HS-27A (cell line): ENCODE measurements at places on chromosomes 3 and 15.

DNA sequence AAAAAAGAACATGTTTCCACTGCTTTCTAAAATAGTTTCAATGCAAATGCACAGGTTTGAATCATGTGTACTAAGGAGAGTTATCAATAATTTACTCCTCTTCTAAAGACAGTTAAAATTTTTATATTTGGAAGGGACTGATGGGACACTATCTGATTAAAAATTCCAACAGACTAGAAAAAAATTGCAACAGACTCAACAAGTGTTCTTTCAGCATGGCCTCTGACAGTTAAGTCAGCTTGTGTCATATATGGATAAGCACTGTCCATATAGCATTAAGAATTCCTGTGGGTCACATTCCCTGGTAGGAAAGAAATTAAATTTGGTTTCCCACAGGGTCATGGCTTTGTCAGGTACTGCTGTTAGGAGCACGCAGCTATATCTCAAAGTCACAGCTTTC lies 96.8 kb downstream of the OSBPL10 start:
- no peak for DNase-seq

DNA sequence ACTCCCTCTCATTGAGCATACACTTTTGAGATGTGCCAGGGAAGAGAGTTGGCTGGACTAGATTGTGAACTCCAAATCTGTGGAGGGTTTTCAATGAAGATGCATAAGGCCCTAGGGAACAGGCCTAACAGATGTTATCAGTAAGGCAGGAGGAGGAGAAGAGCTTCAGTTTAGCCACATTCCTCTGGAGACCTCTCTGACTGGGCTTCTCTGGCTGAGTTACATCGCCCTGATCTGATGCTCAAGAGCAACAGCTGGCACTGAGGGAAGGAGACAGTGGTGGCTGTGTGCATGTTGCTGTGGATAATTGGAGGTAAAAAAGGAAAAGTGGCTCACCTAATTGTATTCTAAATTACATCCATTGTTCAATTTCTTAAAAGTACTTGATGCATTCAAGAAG lies 206.4 kb upstream of the CFAP20DC start:
- DNase-seq: no peak

DNA sequence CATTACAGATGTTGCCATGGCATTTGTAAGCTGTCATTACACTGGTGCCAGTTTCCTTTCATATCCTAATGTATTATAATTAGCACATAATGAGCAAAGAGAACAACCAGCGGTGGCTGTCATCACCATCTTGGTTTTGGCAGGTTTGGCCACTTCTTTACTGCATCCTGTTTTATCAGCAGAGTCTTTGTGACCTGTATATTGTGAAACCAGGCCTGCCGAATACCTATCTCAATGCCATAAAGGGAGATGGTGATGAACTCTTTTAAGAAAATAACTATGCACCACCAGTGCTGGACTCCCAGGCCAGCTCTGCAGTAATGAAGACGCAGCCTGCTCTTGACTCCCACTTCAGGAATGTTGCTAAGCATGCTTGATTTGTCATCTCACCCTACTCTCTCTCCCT lies 458.1 kb upstream of the NR2F2 start:
- DNase-seq: no peak

- DNase-seq: no peak
Measured at GRCh38 chr15:70212963-70213315, 115.2 kb upstream of the TLE3 start.

DNA sequence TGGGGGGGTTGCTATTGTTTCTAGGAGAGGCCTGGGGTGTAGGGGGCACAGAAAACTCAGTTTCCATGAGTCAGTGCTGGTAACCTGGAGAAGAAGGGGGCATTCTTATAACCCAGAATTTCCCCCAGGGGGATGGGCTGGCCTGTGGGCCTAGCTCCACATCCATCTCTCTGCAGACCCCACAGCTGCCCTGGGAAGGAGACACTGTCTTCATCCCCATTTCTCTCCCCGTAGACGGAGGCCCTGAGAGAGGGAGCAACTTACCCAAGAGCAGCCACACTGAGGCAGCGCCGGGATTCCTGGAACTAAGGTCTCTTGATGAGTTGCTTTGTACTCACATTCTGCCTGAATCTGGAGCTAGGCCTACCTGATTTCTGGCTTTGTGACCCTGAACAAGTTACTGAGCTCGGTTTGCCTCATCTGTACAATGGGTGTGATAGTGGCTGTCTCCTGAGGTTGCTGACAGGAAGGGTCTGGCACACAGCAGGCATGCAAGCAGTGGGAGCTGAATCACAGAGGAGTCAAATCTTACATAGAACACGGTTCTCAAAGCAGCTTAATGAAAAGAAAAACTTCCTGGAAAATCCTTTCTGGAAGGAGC lies 55.0 kb upstream of the LCTL start:
- no peak for DNase-seq

DNA sequence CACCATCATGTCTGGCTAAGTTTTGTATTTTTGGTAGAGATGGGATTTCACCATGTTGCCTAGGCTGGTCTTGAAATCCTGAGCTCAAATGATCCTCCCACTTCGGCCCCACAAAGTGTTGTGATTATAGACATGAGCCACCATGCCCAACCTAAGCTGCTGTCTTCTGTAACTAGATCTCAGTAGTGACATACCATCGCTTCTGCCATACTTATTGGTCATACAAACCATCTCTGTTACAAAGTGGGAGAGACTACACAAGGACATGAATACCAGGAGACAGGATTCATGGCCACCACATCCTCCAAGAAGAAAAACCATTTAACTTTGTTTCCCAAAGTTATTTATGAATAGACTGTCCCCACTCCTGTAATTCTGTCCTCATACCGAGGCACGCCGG lies 81.3 kb downstream of the SMAD6 start:
- DNase-seq: no peak

- no peak for DNase-seq
Measured at GRCh38 chr3:123305192-123305591, 103.4 kb downstream of the SEC22A start.

- no peak for DNase-seq
Measured at GRCh38 chr3:144036498-144036897, 64.9 kb downstream of the DIPK2A start.

GRCh38 chr15:60137711-60138396 lies 133.7 kb downstream of the FOXB1 start:
- DNase-seq: peak; percentile 48

DNA sequence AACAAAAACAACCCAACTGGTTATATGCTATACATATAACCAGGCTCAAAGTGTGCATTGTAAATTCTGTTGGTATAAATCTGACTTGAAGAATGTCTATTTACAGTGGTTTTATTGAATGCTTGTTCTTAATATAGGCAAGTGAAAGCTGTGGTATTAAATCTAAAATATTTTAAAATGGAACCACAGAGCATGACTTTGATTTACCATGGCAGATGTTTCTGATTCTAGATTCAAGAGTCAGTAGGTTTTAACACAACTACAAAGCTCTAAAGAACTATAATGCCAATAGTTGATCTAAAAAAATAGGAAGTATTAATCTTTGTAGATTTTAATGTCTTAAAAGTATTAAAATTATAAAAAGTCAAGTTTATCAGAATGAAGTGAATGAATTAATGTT lies 141.9 kb upstream of the PLSCR5 start:
- DNase-seq: no peak

GRCh38 chr3:186362988-186363387 lies 954 bp upstream of the DGKG start:
- no peak for DNase-seq

GRCh38 chr3:48406443-48407431 lies 23.1 kb downstream of the PLXNB1 start:
- no peak for DNase-seq

DNA sequence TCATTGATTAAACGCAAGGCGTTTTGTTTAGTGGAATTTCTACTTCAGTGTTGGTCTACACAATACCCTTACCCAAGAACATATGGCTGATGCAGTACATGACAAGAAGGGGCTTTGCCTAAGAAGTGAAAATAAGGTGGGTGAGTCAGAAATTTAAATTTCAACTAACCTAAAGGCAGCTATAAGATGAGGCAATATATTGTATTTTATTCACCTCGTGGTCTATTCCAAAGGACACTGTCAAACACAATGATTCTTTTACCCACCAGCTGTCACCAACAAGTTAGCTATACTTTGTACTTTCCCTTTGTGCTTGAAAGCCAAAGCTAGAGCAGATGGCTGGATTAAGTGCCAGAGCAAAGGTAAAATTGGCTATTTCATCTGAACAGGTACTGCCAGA lies 10.9 kb upstream of the SETMAR start:
- DNase-seq: no peak

- no peak for DNase-seq
Measured at GRCh38 chr15:25787855-25788520, 75.1 kb downstream of the ATP10A start.

DNA sequence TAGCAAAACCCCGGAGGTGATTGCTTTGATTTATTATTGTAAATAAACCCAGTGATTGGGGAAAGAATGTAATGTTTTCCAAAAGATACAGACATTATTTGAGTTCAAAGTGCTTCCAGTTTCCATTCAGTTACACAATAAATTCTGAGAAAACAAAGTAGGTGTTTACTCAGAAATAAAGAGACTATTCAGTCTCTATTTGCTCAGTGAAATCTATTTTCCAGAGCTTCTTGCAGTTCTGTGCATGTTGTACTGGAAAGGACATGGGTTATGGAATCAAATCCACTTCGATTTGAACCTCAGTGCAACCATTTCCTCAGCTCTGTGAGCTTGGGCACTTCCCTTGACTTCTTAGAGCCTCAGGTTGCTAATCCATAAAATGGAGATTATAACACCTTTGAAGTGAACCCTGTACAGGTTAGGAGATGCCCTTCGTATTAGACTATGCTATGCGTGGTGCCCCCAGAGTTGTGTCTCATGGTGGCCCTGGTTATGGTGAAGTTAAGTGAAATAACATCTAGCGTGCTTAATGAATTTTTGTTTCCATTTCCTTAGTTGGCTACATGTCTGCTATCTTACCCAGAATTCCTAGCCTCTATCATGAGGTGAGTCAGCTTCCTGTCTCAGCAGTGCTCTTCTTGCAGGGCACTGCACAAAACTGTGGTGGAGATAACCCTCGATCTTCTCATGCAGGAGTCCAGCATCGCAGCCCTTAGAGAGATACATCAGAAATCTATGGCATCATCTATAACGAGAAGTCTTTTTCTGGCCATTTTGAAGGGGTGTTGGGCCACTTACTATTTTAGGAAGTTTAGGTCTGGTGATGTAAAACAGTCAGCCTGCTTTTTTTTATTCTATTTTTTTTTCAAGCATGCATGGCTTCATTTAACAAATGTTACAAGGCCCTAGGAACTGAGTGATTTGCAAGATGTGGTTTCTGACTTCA lies 97.7 kb downstream of the RPL39L start:
- no peak for DNase-seq

DNA sequence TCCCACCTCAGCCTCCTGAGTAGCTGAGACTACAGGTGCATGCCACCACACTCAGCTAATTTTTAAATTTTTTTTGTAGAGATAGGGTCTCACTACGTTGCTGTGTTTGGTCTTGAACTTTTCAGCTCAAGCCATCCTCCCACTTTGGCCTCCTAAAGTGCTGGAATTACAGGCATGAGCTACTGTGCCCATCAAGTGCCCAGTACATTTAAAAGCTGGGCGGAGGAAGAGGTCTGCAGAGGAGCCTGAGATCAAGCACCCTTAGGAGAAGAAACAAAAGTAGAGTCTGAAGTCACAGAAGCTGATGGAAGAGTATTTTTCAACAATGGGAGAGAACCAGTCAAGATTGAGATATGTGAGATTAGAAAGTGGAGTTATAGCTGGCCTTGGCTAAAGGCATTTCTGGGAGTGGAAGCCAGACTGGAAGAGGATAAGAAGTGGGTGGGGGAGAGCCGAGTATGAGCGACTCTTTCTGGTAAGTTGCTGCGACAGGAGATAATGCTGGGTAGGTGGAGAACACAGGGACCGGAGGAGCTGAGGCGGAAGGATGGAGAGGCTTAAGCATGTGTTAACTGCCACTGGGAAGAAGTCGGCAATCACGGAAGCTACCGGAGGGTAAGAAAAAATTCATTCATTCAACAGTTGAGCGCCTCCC lies 782 bp upstream of the IREB2 start:
- DNase-seq: no peak

DNA sequence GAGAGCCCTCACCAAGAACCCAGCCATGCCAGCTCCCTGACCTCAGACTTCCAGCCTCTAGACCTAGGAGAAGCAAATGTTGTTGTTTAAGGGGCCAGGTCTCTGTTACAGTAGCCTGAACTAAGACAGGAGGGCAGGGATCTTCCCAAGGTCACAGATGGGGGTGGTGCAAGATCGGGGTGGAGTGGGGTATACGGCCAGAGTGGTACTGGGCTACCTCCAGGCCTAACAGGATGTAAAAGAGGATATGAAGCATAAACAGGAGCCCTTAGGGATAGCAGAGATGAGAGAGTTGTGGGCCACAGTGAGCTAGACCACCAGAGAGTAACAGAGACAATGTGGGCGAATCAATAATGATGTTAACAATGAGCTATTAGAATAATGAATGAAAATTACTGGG lies 82.9 kb downstream of the TOP2B start:
- DNase-seq: no peak

DNA sequence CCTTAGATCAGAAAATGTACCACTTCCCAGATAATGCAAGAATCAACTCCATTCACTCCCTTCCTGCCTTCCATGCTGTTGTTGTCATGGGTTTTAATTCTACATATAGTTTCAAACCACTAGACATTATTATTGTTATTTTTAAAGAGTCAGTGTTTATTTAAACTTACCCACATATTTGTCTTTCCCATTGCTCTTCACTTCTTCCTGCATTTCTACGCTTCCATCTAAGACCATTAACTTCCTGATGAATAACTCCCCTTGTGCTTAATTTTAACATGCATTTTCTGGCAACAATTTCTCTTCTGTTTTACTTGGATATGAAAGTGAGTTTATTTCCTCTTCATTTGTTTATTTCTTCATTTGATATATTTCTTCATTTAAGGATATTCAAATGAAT lies 127.1 kb upstream of the FHIT start:
- DNase-seq: no peak

- DNase-seq: no peak
Measured at GRCh38 chr3:171198781-171199472, 172.4 kb upstream of the SLC2A2 start.

GRCh38 chr3:12755754-12756153 lies 3.3 kb downstream of the TMEM40 start:
- no peak for DNase-seq

DNA sequence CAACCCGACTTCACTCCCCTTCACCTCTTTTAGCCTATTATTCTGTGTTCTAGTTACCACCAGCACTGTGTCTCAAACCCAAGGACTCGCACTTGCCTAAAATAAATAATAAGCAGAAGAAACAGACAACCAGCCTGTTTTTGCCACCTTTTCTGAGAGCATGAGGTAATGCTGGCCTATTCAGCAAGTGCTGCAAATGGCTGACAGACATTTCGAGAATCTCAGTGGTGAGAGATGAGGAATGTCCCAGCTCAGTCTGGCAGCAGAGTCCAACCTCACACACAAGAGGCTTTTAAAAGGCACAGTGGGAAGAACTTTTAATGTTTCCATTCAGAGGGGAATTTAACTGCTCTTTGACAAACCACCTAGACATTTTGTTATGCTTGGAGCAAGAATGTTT lies 143.3 kb upstream of the GMNC start:
- DNase-seq: no peak

DNA sequence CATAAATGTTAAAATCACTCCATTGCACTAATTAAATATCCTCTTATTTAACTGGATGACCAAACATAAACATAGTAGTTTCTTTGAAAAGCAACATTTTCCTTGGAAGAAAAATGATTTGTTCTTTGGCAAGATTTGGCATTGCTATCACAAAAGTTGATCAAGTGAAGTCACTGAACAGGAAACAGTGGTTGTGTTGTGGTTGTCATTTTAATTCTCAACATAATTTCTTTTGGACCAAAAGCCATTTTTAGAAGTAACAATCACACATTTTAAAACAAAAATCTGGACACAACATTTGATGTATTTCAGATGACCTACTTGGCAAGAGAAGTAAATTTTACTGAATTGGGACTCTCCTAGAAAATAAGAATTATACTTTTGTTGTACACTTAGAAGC lies 872.3 kb downstream of the ROBO1 start:
- DNase-seq: no peak
